ENCODE measurements at places on chromosomes 6 and 20. TPM values are rescaled to one million over a fixed set of nuclear protein-coding genes. Genes with fewer than 3 reads are reported as not detected.

Gene KHDC1
- polyA plus RNA-seq = 0.80 TPM

Gene CPNE5
- polyA plus RNA-seq = 12.1 TPM

Gene MDC1
- polyA plus RNA-seq = 13.9 TPM

Gene SAMD10
- polyA plus RNA-seq = 4.8 TPM

Gene MCM8
- 1.8 TPM for polyA plus RNA-seq

Gene TAGAP
- polyA plus RNA-seq = 0.23 TPM

Gene KIZ
- 8.8 TPM for polyA plus RNA-seq

Gene ZNF451
- polyA plus RNA-seq = 8.8 TPM

Gene VGLL2
- 0.23 TPM for polyA plus RNA-seq

Gene SALL4
- 0.08 TPM for polyA plus RNA-seq

Gene CNR1
- polyA plus RNA-seq = 0.57 TPM

Gene TINAG
- polyA plus RNA-seq = 0.15 TPM

Gene RHAG
- polyA plus RNA-seq = 0.53 TPM

Gene PLCB1
- 3.1 TPM for polyA plus RNA-seq

Gene TTK
- 0.12 TPM for polyA plus RNA-seq

- no peak for DNase-seq
Observed at GRCh38 chr6:52582996-52583395, 6.1 kb upstream of the TRAM2 start.

DNA sequence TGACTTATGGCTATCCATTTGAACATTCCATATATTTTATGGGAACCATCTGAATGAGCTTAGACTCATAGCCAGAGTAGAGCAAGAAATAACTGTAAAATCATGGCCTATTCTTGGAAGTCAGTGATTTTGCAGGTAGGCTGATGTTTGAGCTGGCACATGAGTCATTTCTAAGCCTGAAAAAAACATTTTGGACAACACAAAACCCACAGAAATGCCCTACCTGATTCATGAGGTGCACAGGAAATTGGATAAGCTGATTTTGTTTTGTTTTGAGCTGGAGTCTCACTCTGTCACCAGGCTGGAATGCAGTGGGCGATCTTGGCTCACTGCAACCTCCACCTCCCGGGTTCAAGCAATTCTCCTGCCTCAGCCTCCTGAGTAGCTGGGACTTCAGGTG lies 443.0 kb downstream of the PKHD1 start:
- no peak for DNase-seq

GRCh38 chr6:66184091-66184490 lies 477.1 kb upstream of the EYS start:
- no peak for DNase-seq

- no peak for DNase-seq
Observed at GRCh38 chr6:20698675-20699074, 164.4 kb downstream of the CDKAL1 start.

GRCh38 chr20:37279820-37280219 lies 9.6 kb upstream of the MANBAL start:
- DNase-seq = no peak

DNA sequence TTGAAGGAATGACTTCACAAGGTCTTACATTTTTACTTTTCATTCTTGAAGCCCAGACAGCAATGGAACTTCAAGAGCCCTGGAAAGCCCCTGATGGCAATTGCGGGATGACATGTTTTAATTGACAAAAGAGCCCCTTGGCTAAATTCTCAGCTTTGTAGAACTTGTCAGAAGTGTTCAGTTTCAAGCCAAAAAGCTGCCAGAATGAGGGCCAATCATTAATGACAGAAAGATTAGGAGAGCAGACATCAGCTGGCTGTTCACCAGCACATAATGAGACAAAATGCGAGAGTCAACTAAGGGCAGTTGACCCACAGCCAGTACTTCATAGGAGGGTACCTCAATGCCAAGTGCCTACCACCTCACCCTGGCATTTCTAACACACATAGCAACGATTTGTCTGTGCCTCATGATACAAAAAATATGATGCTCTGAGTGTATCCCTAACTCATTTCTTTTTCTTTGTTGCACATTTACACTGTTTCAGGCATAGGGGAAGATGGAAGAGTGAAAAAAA lies 243.1 kb downstream of the MYLK4 start:
- no peak for DNase-seq

DNA sequence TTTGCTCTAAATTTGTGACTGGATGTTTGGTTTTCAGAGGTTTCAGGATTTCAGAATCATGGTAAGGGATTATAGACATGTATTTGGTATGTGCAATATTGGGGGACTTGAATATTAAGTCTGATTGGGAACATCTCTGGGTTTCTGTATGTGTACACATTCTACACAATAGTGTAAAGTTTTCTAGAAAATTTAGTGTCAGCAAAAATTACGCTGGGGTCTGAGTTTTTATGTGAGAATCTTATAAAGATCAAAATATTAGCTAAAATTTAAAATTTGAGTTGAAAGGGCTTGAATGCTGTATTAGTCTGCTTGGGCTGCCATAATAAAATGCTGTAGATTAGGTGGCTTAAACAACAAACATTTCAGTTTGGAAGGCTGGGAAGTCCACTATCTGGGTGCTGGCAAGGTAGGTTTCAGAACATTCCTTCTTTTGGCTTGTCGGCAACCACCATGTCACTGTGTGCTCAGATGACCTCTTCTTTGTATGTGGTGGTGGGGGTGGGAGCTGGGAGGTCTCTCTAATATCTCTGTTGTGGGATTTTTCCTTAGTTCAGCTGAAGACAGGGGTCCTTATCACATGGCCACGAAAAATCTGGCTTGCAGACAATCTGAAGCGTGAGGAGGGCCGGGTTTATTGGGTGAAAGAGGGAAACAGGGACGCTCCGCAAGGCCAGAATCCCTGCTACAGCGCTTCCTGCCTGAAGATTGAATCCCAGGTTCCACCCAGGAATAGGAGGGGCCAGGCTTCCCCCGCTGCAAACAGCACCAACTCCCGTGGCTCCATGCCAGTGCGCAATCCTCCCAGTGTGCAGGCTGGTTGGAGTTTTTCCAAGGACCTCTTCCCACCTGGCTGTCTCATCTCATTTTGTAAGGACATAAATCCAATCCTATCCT lies 299.7 kb downstream of the PLCB1 start:
- DNase-seq = peak; percentile 84

DNA sequence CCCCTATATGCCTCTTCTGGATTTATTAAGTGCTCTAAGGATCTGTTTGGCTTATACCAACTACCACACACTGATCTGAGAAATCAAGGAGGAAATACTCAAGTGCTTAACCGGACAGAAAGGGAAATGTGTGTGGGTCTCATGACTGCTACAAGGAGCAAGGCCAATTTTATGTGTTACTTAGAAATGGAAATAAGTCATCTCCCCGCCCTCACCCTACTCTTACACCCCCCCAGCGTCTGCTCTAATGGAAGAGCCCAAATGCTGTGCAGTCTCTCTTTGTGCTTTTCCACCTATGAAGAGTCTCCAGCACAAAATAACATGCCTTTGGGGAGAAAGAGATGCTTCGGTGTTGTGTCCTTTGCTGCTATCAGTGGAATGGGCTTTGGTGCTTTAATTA lies 428.8 kb upstream of the ARID1B start:
- no peak for DNase-seq

DNA sequence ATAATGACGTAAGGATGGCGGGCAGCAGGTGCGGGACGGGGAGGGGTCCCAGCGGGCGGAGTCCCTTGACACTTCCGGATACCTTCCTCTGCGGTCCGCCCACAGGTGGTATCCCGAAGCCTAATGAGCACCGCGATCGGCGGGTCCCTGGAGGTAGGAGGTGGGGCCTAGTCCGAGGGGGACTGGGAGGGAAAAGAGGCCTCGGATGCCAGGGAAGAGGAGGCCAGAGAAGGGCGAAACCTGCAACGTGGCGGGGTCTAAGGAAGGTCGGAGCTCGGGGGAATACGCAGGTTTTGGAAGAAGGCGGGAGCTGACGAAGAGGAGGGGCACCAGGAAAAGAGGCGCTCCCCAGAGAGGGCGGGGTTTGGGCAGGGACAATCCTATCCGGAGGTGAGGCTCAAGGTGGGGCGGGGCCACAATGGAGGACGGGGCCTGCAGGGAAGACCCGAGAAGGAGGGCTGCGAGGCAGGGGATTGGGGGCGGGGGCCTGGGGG lies 3.7 kb downstream of the PRSS16 start:
- peak; percentile 71 for DNase-seq

- DNase-seq = no peak
Observed at GRCh38 chr6:137414599-137414998, 79.6 kb downstream of the OLIG3 start.

GRCh38 chr6:159169557-159170332 lies 545 bp downstream of the FNDC1 start:
- DNase-seq = peak; percentile 20

- no peak for DNase-seq
Observed at GRCh38 chr6:22064558-22064957, 232.3 kb downstream of the PRL start.

DNA sequence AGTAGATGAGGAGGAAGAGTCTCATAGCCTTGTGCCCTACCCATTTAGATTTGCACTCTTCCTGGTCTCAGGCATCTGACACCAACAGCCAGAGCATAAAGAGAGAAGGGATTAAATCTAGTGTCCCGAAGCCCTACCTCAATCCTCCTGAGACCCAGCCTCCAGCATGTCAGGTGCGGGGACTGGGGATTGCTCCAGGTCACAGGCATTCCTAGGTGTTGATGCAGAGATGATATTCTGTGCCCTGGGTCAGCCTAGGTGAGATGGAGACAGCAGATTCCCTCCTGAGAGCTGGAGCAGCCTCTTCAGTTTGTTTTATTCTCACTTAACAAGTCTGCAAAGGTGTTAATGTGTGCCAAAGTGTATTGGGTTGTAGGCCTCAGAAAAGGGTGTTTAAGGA lies 89.8 kb downstream of the ANKRD6 start:
- no peak for DNase-seq

- no peak for DNase-seq
Observed at GRCh38 chr6:85130743-85131142, 319.1 kb upstream of the NT5E start.

- no peak for DNase-seq
Observed at GRCh38 chr20:13588049-13588448, 50.7 kb downstream of the TASP1 start.

DNA sequence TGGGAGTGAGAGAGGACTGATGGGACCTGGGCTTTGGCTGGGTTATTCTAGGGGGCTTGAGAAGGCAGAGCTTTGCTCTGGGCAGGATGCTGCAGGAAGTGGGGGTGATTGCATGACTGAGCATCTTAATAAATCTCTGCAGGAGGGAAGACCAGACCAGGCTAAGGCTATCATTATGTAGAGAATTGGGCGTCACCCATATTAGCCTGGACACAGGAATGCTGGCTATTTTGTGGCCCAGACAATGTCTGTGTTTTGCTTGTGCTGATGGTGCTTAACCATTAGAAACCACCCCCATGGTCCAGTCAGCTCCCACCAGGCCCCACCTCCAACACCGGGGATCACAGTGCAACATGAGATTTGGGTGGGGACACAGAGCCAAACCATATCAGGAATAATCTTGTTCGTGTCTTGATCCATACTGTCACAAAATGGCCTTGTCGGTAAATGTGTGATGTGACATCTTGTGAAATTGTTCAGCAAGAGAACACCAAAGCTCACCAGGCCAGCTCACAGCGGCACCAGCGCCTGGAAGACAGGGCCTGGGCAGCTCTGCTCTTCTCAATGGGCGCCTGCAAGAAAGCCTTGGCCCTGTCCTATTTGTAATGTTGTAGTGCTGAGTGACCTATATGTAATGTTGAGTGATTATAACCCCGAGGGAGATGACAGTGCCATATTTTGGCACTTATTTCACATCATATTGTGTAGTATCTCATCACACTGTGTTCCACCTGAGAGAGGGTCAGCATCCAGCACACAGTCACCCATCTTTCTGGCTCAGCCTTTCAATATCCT lies 211.8 kb downstream of the QKI start:
- no peak for DNase-seq

DNA sequence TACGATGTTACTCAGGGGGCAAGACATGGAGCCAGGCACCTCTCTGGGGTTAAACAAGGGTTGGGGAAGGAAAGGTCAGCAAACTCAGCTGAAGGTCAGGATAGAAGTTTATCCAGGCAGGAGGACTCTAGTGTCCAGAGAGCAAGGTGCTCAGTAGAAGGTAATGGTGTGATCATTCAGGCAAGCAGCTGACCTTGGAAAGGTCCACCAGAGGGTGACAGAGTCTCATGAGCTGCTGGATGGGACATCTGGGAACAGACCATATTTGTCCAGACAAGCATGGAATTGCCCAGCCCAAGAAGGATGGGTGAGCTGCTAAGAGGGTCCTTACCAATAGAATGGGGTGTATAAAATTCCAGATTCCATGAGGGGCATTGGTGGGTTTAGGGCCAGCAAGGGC lies 89.5 kb downstream of the MAP3K7 start:
- no peak for DNase-seq

GRCh38 chr6:148199584-148199983 lies 143.1 kb upstream of the SASH1 start:
- no peak for DNase-seq

Measured in heart left ventricle (tissue), 16 donors.